T-cell (primary cell): ENCODE measurements at places on chromosomes 2 and 18.

GRCh38 chr18:67453901-67454300 is 62.6 kb downstream of the DSEL start:
- DNase-seq: no peak

- no peak for DNase-seq
These were observed 114.5 kb downstream of the PRPF40A start for GRCh38 chr2:152602750-152603149.

DNA sequence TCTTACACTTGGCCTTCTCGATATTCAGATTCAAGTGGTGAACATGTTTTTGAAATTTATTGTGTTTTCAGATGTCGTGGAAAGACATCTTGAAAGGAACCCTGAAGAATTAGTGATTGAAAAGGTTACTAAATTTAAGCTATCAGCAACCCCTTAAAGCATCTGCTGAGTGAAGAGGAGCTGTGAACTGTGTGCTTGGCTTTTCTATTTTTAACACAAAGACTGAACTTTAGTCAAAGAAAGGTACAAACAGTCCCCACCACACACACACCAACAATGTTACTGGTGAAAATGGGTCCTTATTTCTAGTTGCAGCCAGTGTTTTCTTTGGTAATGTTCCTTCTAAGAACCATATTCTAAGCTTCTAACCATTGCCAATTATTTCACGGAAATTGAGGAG is 95.1 kb downstream of the CYRIA start:
- no peak for DNase-seq

GRCh38 chr18:34320267-34320666 is 95.6 kb upstream of the NOL4 start:
- DNase-seq: no peak

GRCh38 chr2:178474560-178474959 is 3.8 kb downstream of the FKBP7 start:
- no peak for DNase-seq

- DNase-seq: peak; percentile 64
These were observed at the start of gene KLF7 for GRCh38 chr2:207165121-207166038. KLF7 (minus strand) TSS chr2:207165948; CDS start chr2:207165568, 380 bp downstream.
